ENCODE measurements at places on chromosomes 7 and 10. TPM values are rescaled to one million over a fixed set of nuclear protein-coding genes. Genes with fewer than 3 reads are reported as not detected.

DNA sequence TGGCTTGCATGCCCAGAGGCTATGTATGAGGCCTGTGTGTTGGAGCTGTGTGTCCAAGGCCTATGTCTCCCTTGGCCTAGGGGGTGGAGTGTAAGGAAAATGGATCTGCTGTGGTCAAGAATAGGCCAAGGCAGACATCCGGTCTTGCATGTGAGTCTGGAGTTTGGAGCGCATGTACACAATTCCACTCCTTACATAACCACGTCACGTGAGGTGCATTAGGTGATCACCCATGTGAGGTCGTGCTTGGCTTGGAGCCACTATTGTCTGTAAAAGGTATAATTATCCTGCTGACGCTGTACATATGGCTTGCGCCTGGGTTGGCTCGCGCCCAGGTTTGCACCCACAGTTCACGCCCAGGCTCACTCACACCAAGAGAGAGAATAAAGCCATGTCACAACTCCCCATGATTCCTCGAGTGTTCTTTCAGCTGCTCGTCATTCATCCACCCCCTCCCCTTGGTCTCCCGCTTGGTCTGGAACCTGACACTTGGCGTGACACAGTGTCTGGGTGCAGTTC, 105.5 kb downstream of the BICC1 start:
- no peaks in the 10 kb centered on the region for H3K36me3 ChIP-seq
- no peaks in the 10 kb centered on the region for H3K4me1 ChIP-seq
- peak; percentile 33 for DNase-seq
- no peak overlapping the region for H3K4me3 ChIP-seq
- H3K27ac ChIP-seq, result no peak overlapping the region

GRCh38 chr10:20065814-20066213, 249.6 kb downstream of the PLXDC2 start:
- no peak overlapping the region for H3K27ac ChIP-seq
- DNase-seq, result no peak
- H3K4me3 ChIP-seq, result no peak overlapping the region
- H3K4me1 ChIP-seq, result no peaks in the 10 kb centered on the region

GRCh38 chr7:123979876-123980275, 53.0 kb downstream of the TMEM229A start:
- no peak for DNase-seq
- H3K27ac ChIP-seq, result no peak overlapping the region
- no peaks in the 10 kb centered on the region for H3K4me1 ChIP-seq

The COL1A2 gene
- 607 TPM for total RNA-seq

DNA sequence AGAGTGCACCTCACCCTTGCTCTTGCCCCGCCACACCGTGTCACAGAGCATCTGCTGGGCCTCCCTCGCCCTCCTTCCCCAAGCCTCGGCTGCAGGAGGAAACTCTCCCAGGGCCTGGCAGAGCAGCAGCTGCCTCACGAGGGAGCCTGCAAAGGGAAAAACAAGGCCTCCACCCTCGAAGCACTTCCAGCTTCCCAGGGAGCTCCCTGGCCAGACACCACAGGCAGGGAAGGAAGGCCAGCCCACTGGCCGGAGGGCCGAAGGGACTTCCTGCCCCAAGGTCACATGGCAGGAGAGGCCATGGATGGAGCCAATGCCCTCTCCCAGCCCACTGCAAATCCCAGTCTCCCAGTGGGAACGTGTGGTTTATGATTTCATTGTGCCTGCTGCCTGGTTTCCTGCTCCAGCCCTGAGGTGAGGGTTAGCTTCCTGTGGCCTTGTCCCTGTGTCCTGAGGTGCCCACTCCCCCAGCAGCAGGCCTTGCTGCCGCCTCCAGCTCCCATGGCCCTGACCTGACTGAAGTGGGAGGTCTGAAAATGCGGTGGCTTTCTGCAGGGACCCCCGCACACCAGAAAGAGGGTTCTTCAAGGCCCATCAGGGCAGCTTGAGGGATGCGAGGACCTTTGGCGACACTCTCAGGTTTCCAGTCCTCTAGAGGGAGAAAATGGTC, 100.5 kb upstream of the PPIF start:
- no peaks in the 10 kb centered on the region for H3K27me3 ChIP-seq
- no peak for DNase-seq
- no peaks in the 10 kb centered on the region for H3K36me3 ChIP-seq
- H3K27ac ChIP-seq, result peak overlapping the region; percentile 87
- no peak overlapping the region for H3K4me3 ChIP-seq

- peaks cover 66% of the 10 kb centered on the region for H3K4me1 ChIP-seq
- no peak overlapping the region for H3K4me3 ChIP-seq
- peak overlapping the region; percentile 77 for H3K27ac ChIP-seq
- H3K36me3 ChIP-seq, result no peaks in the 10 kb centered on the region
Measured at GRCh38 chr7:55127622-55128081, 108.8 kb downstream of the EGFR start.

The AKR1C4 gene
- not detected for total RNA-seq

- H3K36me3 ChIP-seq, result no peaks in the 10 kb centered on the region
- H3K4me3 ChIP-seq, result no peak overlapping the region
- H3K4me1 ChIP-seq, result no peaks in the 10 kb centered on the region
- peak; percentile 33 for DNase-seq
Measured at GRCh38 chr10:123472606-123473005, 193.5 kb upstream of the GPR26 start.

The FAM241B gene
- total RNA-seq, result 6.5 TPM

The IFIT1B gene
- total RNA-seq, result not detected

- no peaks in the 10 kb centered on the region for H3K36me3 ChIP-seq
- DNase-seq, result no peak
- H3K27me3 ChIP-seq, result no peaks in the 10 kb centered on the region
- H3K27ac ChIP-seq, result no peak overlapping the region
- H3K4me3 ChIP-seq, result no peak overlapping the region
Measured at GRCh38 chr7:137998250-137998649, 3.6 kb downstream of the CREB3L2 start.

The SPDYE9 gene
- not detected for total RNA-seq

DNA sequence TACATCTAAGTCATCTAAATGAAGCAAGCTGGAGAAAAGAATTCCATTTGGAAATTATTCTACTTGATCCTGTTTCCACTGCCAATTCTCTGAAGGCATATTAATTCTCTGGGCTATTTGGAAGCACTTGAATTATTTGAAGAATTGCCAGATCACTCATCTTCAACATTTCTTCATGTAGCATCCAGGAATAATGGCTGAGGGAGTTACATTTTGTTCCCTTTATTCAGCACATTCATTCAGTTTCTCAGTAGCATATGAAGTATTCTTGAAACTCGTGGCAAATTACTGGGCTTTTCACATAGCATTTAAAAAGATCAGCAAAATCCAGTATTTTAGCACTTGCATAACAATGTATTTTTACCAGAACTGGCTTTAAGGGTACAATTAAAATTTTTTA, 127.1 kb upstream of the VIPR2 start:
- no peak for DNase-seq
- no peaks in the 10 kb centered on the region for H3K36me3 ChIP-seq
- no peak overlapping the region for H3K4me3 ChIP-seq
- no peak overlapping the region for H3K27ac ChIP-seq

DNA sequence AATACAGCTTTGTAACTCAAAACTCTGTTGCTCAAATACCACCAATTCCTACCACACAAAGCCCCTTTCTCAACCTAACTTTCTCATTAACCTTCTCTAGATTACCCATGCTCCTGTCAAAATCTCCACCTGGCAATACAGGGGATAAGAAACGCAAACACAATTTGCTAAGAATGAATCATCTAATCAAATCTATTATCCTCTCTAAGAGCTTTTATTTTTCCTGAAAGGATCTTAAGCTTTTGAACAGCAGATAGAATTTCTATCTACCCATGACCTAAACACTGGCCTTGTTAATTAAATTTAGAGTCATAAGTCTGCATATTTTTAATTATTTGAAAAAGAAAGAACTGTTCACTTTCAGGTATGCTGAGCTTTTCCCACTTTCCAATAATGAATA, 98.3 kb downstream of the HBP1 start:
- H3K36me3 ChIP-seq, result no peaks in the 10 kb centered on the region
- no peaks in the 10 kb centered on the region for H3K4me1 ChIP-seq
- H3K27me3 ChIP-seq, result no peaks in the 10 kb centered on the region
- no peak for DNase-seq

The EFCAB10 gene
- total RNA-seq, result 2.6 TPM

DNA sequence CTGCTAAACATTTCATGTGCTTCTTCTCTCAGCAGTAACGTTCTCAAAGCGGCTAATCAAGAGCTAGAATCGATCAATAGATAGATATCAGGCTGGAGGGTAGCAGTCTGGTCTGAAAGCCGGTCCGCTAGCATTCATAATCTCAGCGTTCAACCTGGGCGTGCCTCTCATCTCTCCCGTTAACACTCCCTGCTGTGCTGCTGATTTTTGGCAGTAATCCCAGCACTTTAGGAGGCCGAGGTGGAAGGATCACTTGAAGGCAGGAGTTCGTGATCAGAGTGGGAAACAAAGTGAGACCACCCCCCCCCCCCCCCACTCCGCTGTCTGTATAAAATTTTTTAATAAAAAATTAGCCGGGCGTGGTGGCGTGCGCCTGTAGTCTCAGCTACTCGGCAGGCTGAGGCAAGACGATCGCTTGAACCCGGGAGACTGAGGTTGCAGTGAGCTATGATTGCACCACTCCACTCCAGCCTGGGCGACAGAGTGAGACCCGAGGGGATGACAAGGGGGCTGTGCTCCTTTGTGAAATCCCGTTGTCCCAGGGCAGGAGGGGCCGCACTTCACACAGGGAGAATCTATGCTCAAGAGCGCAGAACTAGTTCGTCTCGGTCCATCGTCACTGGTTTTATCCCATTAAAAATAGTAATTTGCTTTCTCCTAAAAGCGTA, 624 bp upstream of the CEP55 start:
- no peak overlapping the region for H3K27ac ChIP-seq
- H3K4me1 ChIP-seq, result peaks cover 14% of the 10 kb centered on the region
- H3K4me3 ChIP-seq, result peak overlapping the region; percentile 74
- H3K36me3 ChIP-seq, result no peaks in the 10 kb centered on the region

GRCh38 chr7:136205956-136206355, 228.8 kb upstream of the MTPN start:
- no peaks in the 10 kb centered on the region for H3K36me3 ChIP-seq
- H3K4me1 ChIP-seq, result no peaks in the 10 kb centered on the region
- H3K4me3 ChIP-seq, result no peak overlapping the region
- H3K27ac ChIP-seq, result no peak overlapping the region
- no peak for DNase-seq

GRCh38 chr10:12788277-12788676, 213.2 kb downstream of the CCDC3 start:
- DNase-seq, result no peak
- no peaks in the 10 kb centered on the region for H3K36me3 ChIP-seq
- H3K4me1 ChIP-seq, result no peaks in the 10 kb centered on the region
- H3K27me3 ChIP-seq, result no peaks in the 10 kb centered on the region
- no peak overlapping the region for H3K4me3 ChIP-seq

GRCh38 chr7:100641463-100641859, at the start of gene TFR2:
TSS of gene TFR2 (minus strand) at chr7:100641552. CDS start at chr7:100641509, 43 bp downstream.
- no peaks in the 10 kb centered on the region for H3K4me1 ChIP-seq
- H3K27ac ChIP-seq, result no peak within 1 kb of the TSS
- H3K36me3 ChIP-seq, result no peaks in the 10 kb centered on the region
- no peak within 1 kb of the TSS for H3K4me3 ChIP-seq

DNA sequence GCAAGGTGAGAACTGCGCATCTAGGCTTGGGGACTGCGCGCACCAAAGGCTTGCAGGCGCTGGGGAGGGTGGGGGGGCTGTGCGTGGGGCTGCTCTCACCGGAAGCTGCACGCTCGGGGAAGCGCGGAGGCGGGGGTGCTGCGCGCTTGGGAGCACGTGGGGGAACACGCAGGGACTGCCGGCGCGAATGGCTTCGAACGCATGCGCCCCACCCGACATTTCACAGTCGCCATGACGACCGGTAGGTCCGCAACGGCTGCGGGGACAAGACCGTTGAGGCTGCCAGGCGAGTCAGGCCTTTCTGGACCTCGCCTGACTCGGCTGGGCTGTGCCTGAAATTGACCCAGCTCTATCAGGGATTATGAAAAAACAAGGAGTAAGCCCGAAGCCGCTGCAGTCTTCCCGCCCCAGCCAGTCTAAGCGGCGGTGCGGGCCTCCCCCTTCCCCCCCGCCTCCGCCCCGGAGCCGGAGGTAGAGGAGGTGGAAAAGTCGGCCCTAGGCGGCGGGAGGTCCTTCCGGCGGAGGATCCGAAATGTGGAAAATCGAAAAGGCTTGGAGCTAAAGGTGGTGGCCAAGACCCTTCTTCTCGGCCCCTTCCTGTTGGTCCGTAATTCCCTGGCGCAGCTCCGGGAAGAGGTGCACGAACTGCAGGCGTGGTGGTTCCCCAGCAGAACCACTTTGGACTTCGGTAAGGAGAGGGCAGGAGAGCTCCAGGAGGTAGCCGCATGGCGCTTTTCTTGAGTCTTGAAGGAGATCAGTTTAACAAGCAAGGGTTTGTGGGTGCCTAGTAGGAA, 34.9 kb upstream of the STEAP1 start:
- H3K4me1 ChIP-seq, result peaks cover 17% of the 10 kb centered on the region
- H3K27ac ChIP-seq, result no peak overlapping the region
- H3K27me3 ChIP-seq, result no peaks in the 10 kb centered on the region
- peak overlapping the region; percentile 48 for H3K4me3 ChIP-seq
- H3K36me3 ChIP-seq, result no peaks in the 10 kb centered on the region
- no peak for DNase-seq

DNA sequence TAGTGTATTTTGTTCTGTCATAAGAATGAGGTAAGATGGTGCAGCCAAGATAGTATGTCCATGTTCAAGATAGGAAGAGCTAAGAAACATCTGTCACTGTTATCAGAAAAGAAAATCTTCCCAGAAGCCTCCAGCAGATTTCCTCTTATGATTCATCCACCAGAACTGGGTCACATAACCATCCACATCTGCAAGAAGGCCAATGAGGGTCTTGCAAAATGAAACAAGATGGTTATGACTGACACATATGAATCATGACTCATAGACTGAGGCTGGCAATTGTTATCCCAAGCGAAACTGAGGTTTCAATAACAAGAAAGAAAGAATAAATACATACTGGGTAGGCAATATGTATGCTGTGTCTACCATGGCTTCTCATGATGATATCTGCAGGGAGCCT, 30.3 kb downstream of the CCNJ start:
- H3K27me3 ChIP-seq, result no peaks in the 10 kb centered on the region
- H3K36me3 ChIP-seq, result no peaks in the 10 kb centered on the region
- H3K4me3 ChIP-seq, result no peak overlapping the region

The ADAM22 gene
- 2.1 TPM for total RNA-seq

DNA sequence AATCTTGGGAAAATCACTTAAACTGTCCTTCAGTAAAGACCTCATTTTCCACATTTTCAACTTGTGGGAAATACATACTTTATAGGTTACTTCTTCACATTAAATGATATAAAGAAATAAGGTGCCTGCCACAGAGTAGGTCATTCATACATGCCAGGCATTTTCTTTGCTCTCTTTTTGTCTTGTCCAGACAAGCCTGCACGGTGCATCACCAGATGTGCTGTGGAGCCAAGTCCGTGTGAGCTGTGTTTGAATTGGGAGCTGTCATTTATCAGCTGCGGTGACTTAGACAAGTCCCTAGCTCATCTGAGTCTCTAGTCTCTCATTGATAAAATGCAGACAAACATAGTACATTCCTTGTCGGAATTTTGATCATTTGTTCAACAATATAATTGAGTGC, 432.9 kb downstream of the SORCS3 start:
- H3K4me1 ChIP-seq, result no peaks in the 10 kb centered on the region
- H3K4me3 ChIP-seq, result no peak overlapping the region
- H3K27ac ChIP-seq, result no peak overlapping the region
- no peak for DNase-seq
- H3K27me3 ChIP-seq, result no peaks in the 10 kb centered on the region

- DNase-seq, result no peak
- no peak overlapping the region for H3K27ac ChIP-seq
- H3K36me3 ChIP-seq, result no peaks in the 10 kb centered on the region
Measured at GRCh38 chr7:129855234-129855673, 97.5 kb downstream of the UBE2H start.

Measured in upper lobe of left lung (tissue), 6 donors.